Activated naive CD8-positive, alpha-beta T cell treated with anti-CD3 and anti-CD28 coated beads, Interleukin-2, amount 10 ng/mL, durations not matched to agents 7 days and 5 days (primary cell): ENCODE measurements at places on chromosomes 7 and 10.
A peak's percentile ranks its signal among the peaks of the same experiment; 100 is the strongest.

DNA sequence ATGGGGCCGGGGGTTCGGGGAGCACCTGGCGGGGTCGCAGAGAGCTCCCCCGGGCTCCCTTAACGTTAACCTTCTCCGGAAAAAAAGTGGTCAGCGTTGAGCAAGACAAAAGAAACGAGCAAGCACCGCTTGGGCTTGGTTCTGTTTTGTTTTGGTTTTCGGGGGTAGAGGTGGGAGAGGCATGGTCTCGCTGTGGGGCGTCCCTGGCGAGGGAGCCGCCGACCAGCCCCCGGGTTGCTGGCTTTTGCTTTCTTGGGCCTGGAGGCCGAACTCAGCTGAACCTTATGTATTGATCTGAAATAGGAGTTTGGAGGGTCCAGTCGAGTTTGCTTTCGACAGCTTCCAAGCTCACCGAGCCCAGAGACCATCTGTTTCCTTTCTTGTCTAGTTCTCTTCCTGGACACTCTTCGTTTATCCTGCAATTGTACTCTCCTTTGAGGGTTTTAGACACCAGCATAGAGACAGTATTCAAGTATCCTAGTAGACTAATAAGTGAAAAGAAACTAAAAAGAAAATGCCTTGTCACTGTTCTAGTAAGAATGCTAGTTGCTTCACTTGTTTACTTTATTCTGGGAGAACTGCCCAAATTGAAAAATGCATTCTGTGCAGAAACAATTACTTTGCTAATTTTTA, 980 bp downstream of the FHIP2A start:
- DNase-seq, result no peak

- DNase-seq, result no peak
Observed at GRCh38 chr7:192701-193480, 520 bp downstream of the FAM20C start.

GRCh38 chr7:128210590-128211570, 30.2 kb upstream of the LEP start:
- DNase-seq, result no peak

DNA sequence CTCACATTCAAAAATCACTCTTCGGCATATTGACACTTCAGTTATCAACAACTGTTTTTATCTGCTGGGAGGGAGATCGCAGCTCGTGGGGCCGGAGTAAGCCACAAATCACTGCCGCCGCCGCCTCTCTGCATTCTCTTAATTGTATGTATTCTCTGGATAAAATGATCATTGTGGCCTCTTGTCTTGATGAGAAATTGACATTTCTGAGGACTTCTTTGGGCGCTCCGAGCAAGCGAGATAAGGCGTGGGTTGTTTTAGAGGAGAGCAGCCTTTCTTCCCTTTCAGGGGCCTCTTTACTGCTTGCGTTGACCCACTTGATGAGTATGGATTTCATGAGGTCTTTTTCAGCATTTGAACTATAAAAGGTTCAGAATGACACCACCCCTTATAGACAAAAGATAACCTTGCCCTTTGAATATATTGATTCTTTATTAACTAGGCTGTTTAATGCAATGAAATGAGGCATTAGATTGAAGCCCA, 130.6 kb downstream of the EBF3 start:
- no peak for DNase-seq

DNA sequence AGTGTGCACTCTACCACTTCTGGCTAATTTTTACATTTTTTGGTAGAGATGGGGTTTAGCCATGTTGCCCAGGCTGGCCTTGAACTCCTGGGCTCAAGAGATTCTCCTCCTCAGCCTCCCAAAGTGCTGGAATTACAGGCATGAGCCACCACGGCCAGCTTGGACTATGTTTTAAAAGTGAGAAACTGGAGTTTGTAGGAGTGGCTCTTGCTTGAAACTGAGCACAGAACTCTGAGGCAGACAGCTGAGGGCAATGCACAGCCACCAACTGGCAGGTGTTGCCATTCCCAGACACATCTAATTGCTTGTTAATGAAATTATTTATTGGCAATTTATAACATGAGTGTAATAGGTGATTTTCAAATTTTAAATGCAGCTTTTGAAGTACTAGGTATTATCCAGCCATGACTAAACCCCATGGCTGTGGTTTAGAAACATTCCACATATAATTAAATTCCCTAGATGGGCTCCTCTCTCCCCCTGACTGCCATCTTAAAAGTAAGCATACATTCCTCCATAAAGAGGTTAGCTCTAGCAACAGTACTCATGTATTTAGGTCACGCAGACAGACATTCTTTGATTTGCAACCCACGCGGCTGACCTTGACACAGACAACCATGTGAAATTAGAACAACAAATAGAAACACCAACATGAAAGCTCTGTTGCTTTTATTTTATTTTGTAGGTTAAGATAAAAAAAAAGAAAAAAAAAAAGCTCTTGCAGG, 19.8 kb downstream of the PANK1 start:
- DNase-seq, result no peak

- no peak for DNase-seq
Observed at GRCh38 chr10:61448091-61448490, 5.1 kb downstream of the TMEM26 start.

DNA sequence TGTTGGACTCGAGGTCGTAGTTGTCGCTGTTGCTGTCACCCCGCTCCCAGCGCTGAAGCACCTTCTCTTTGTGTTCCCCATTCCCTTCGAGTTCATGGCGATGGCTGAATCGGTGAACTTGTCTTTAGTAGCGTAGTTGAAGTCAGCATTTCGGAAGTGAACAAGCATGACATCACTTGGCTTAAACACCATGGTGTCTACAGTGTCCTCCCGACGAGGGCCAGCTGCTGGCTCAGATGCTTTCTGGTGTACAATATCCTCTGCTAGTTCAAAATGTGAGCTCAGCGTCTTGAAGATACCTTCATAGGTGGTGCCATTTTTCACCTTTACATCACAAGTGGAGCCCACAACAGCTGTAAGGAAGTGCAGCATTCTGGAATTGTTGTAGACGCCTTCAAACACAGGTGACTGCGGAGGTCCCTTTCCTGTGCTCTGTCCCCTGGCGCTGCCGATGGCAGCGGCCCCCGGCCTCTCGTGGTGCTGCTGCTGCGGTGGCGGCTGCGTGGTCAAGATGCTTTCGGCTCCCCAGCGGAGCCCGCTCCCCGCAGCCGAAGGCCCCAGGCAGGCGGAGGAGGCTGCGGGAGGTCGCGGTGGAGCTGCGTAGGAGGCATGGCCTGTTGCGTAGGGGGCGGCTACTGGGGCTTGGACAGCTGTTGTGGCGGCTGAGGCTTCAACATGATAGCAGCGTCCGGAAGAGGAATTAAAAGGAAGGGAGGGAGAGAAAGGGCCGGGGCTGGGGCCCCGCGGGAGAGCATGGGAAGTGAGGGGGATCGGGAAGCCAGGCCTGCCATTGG, 59.3 kb downstream of the ANKMY2 start:
- no peak for DNase-seq

DNA sequence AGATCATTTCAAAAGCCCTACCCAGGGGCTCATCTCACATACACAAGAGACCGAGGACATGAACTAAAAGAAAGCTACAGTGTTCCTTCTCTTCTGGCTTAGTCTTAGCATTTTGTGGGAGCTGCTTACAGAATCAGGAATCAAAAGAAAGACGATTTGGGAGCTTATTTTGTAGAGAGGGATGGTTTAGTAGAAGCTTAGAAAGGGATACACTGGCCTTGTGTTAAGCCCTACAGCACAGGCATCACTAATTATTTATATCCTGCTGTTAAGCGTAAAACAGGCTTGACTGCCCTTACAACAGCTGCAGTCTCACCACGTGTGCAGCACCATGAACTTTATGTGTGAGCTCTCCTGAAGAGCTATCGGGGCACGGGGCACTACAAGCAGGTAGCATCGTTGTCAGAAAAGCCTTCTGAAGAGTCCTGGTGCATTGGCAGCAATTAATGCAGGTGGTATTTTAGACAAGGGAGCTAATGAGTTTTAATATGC, 798.3 kb downstream of the NXPH1 start:
- no peak for DNase-seq

DNA sequence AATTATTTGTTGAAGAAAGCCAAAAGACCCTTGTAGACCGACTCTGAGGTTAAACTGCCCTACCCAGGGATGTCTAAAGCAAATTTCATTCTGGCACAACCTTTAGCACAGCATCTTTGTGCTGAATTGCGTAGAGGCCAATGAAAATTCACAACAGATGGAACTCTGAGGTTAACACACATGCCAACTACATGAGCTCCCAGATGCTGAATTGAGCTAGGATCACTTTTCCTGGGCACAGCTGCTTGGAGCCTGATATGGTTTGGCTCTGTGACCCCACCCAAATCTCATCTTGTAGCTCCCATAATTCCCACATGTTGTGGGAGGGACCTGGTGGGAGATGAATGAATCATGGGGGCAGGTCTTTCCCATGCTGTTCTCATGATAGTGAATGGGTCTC, 158.0 kb upstream of the PTN start:
- DNase-seq, result no peak

DNA sequence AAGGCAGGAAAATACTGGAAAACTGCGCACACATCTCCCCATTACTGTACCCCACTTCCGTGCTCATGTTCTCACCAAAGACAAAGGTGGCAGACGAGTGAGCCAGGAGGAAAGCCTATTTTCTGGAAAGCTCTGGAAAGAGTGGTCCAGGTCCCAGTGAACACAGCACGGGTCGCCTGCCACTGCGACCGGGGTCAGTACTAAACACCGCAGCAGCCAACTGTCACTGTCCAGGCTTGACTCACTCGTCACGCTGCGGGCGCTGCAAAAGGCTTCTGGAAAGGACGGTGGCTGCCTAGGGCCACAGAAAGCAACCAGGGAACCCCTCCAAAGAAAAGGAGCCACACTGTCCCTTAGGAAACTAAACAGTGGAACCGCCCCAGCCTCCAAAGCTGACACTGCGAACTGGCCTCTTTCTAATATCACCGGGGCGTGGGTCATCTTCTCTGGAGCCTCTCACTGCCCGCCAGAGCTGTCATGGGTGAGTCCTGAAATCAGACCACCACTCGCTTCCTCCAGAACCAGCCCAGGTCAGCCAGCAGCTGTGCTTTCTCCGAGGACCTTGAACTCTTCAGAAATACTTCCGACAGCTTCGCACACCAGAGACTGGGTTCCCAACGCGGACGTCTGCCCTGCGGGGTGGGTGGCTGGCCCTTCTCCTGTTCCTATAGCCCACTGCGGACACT, 4.0 kb downstream of the RADIL start:
- DNase-seq, result no peak

- DNase-seq, result peak; percentile 83
Observed at GRCh38 chr10:44310762-44311562, 73.9 kb downstream of the CXCL12 start.

DNA sequence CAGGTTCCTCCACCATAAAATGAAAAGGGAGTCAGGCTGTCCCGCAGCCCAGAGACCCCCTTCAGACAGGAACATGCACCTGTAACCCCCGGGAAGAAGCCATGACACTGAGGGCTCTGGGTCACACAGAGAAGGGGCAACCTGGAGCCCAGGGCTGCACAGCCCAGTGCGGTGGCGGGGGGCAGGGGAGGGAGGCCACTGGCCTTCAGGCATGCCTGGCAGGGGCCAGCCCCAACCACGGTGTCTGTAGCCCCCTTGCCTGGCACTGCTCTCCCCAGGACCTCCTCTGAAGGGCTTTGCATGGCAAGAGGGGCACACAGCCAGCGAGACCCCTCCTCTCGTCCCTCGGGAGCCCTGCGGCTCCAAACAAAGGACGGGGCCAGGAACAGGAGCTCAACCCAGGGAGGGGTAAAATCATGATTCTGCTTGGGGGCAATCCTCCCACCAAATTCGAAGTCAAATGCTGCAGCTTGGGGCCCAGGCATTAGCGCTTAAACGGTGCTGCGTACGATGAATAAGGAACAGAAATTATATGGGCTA, 235.1 kb downstream of the MAD1L1 start:
- DNase-seq, result no peak

DNA sequence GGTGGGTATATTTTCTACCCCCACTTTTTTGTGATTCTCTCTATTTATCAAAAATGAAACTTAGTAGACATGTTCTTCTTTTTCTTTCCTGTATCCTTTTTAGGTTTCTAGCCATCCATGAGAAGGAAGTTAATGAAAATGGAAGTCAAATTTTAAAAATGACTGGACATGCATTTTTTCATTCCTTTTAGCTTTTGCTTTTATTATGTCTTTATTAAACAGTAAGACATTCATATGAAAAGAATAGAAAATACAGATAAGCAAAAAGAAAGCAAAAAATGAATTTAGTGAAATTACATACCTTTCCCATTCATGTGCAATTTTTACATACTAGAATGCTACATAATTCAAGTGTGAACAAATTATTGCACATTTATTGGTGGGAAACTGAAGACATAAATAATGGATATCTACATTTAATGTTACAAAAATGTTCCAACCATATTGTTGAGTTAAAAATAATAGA, 88.7 kb downstream of the CPED1 start:
- no peak for DNase-seq

DNA sequence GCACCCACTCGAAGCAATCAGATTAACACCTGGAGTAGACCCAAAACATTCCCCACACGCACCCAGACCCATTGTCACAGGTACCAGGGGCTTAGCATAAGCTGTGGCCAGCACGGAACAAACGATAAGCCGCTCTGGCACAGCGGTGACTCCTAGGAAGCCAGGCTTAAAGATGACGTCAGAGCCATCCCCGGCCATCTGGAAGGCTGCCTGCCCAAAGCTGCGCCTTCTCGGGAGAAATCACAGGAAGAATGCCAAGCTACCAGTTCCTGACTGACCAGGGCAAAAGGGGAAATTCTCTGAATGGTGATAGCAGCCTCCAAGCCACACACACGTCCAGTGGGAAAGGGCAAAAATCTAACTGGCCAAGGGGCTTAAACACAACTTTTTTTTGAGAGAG, 13.0 kb upstream of the WIPI2 start:
- no peak for DNase-seq

GRCh38 chr10:87546971-87547413, 42.3 kb downstream of the MINPP1 start:
- DNase-seq, result no peak

DNA sequence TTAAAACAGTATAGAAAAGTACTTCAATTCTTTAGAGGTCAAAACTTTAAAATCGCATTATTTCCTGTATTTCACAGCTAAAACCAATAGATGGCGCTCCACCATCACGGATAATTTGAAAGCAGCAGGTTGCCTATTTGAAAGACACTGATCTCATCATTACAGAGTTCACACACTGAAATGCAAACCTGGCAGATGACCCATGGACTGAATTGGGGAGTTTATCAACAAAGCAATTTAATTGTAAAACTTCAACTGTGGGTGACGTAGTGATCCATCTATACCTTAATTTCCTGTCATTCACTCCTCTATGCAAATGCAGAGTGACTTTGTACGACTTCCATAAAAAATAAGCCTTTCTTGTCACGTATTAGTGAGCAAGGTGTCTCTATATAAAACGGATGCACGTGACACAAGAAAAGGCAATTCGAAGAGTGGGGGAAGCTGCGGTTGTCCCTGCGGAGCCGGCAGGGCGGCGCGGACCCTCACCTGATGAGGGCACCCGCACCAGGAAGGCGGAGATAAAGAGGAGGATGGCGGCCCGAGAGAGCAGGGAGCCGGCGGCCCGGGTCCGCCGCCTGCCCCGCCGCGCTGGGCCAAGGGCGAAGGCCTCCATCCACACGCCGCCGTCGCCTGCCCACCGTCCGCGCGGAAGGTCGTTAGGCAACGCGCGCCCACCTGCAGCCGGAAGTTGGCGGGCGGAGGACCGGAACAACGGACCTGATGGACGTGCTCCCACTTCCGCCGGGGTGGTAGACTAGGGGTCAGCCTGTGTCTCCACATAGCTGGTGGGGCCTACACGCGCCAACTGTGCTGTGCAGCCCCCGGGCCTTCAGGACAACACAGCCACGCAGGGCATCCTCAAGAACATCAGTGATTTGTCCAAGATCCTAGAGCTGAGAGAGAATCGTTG, at the start of gene ZPBP:
Gene ZPBP (minus strand): TSS at position 668 of the 913 bp plus-strand sequence. CDS start 52 bp downstream, at position 616.
- DNase-seq, result peak; percentile 64
